Osteocyte (in vitro differentiated cells): ENCODE measurements at places on chromosomes 13 and 19. TPM values are rescaled to one million over a fixed set of nuclear protein-coding genes. Genes with fewer than 3 reads are reported as not detected.
A peak's percentile ranks its signal among the peaks of the same experiment; 100 is the strongest.

GRCh38 chr13:43434191-43434590, 352.6 kb downstream of the ENOX1 start:
- no peak for DNase-seq

- no peak for DNase-seq
These were observed 79.4 kb downstream of the SLC15A1 start for GRCh38 chr13:98672947-98673613.

DNA sequence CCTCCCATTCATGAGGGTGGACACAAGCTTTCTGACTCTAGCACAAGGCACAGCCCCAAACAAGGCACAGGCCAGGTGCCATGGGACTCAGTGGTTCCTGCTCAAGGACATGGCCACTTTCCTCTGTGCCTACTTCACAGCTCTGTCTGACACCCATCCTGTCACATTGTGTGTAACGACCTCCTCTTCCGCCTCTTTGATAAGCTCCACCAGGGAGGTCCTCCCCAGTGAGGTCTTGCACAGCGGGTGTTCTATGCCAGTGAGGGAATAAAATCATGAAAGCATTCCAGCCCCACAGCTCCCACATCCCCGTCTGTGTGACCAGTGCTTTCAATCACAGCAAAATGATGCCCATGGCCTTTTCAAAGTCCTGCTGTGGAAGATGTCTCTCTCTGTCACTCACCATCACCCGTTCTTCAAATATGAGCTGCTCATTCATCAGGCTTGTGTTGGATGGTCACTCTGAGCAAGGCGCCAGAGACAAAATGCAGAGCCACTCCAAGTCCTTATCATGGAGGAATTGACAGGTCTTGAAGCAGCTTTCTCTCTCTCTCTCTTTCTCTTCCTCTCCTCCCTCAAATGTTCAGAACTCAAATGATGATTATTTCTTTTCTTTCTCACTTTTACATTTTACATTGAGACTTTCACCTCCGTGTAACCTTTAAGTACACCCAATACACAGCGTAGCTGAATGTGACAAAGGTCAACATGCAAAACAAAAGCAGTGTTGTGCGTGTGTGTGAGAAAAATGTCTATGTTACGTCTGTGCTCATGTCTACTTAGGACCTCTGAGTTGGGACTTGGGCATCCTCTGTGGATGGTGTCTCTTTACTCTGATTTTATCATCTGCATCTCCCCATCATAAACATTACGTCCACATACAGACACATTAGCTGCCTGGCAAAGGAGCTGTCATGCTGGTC, 8.0 kb upstream of the SPATA13 start:
- no peak for DNase-seq

GRCh38 chr13:110501188-110501587, 60.3 kb downstream of the RAB20 start:
- DNase-seq: no peak

DNA sequence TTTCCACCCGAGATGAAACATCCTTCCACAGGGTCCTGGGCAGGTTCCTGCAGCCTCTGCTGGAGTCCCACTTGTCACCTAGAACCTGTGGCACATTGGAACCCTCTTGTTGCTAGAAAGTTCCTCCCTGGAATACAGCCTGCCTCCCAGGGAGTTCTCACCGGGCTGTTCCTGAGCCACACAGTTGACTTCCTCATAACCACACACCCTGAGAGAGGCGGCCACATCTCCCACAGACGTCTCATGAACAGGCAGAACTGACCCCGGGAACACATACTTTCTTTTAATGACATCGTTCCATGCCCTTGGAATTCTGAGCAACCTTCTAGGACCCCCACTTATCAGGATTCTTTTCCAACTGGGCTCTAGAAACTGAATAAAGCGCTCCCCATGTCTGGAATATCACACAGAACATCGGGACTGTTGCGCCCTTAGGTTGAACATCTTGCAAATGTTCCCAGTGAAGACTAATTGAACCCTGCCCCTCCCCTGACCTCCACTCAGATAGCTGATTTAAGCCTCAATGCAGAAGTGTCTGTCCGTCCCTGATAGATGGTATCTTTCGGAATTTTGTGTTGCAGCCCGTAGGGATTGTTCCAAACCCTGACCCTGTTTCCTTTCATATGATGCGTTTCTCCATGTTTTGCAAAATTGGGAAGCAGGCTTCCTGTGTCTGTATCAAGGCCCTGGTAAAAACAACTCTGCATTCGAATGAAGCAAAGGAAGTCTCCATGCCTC, 91.1 kb downstream of the RAB20 start:
- DNase-seq: no peak

DNA sequence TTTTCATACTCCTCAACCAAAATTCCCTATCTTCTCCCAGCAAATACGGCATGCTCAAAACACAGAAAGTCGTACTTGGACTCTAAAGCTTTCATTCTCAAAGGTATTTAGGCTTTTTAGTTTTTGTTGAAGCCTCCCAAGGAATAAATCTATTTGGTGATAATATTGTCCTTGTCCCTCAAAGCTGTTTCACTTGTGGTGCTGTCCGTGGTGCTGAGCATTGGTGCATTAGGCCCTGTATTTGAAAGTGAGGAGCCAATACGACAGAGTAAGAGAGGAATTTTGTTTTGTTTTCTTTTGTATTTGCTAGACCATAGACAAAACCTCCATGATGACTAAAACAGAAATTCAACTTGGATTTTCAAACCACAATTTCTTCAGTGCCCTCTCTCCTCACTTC, 3.2 kb upstream of the LGALS13 start:
- no peak for DNase-seq

- DNase-seq: peak; percentile 93
These were observed 3.6 kb upstream of the MYO1F start for GRCh38 chr19:8580710-8581281.

- DNase-seq: no peak
These were observed 2.9 kb downstream of the NOTCH3 start for GRCh38 chr19:15197942-15198341.

DNA sequence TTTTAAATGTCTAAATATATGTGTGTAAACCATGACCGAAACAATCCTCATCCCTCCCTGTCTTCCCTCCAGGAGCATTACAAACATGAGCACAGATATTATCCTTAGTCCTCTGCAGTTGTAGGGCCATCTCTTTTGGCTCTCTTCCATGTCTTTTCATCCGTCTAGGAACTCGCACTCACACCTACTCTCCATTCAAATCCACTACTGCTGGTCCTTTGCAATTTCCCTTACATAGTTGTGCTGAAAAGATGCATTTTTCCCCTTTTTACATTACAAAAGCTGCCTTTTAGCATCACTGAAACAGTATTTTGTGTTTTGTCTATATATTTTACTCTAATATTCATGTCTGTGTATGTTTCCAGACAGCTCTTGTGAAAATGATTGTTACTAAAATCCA, 237.8 kb downstream of the DACH1 start:
- no peak for DNase-seq

- DNase-seq: no peak
These were observed 19.2 kb downstream of the ZNF787 start for GRCh38 chr19:56101746-56102535.

DNA sequence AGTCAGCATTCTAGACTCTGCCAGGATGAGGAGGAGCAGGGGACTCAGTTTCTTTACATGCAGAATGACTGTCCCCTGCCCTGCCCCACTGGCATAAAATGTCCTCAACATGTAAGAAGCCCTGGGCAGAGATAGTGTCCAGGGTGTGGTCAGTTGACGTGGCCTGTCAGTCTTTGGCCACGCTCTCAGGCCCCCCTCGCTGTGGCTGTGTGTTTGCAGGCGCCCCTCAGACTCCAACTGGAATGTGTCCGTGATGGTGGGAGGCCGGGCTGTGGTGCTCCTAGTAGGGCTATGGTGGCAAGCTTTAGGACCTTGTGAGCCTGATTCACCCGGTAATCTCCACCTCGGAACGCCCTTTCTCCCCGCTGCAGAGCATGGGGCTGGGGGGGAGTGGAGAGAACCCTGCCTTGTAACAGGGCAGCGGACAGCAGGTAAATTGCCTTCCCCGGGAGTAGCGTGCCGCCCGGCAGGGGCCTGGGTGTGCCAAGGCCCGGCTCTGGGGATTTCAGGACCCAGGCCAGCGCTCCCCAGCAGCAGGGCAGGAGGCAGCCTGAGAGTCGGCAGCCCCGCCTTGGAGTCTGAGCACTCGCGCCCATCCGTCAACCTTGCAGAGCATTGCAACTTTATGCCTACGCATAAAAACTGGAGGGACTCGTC, 62.3 kb downstream of the CHST8 start:
- DNase-seq: no peak

The ZNF729 gene
- not detected in 2 replicates for total RNA-seq

The CRTC1 gene
- total RNA-seq: 24.0 and 25.7 TPM in 2 replicates

The FSD1 gene
- 13.3 and 15.6 TPM in 2 replicates for total RNA-seq

The RGS9BP gene
- total RNA-seq: 0.37 and 0.86 TPM in 2 replicates
